Osteoblast (primary cell): ENCODE measurements at places on chromosomes 7 and 10.

DNA sequence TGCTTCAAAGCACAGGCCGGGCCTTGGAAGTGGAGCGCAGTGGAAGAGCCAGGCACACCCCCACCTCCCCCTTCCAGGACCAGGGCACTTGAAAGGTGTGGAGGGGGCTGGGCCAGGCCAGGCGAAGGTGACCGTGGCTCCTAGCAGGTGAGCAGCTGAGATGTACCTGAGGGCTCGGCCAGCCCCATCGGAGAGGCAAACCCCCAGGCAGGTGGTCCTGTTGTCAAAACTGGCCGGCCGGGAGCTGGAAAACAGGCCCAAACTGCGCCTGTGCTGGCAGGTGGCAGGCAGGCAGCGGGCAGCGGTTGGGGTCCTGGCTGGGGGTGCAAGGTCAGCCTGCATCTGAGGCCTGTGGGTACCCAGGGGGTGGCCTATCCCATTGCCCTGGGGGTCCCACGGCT lies 96.4 kb upstream of the DNAAF5 start:
- no peaks in the 10 kb centered on the region for H3K36me3 ChIP-seq
- no peaks in the 10 kb centered on the region for H3K4me1 ChIP-seq
- no peak overlapping the region for H3K27ac ChIP-seq
- DNase-seq: peak; percentile 25
- H3K27me3 ChIP-seq: no peaks in the 10 kb centered on the region
- no peak overlapping the region for H3K4me3 ChIP-seq

DNA sequence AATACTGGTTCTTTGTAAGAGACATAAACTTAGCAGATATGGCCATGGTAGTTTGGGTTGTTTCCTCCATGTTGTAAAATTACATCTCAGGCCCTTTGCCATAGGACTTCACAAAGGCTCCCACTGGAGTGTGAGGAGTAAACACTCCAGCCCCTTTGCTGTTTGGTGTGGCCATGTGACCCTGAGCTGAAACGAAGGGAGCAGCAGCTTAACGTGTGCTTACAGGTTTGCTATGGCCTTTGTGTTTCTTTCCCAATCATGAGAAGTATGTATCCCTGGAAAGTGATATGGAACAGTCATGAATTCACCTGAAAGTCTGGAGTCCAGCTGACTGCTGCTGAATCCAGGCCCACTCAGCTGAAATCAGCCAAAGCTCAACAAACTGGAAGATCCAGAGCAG lies 23.8 kb upstream of the SFTPA1 start:
- no peak overlapping the region for H3K4me3 ChIP-seq
- no peaks in the 10 kb centered on the region for H3K36me3 ChIP-seq
- H3K4me1 ChIP-seq: no peaks in the 10 kb centered on the region
- peaks cover 18% of the 10 kb centered on the region for H3K27me3 ChIP-seq
- H3K27ac ChIP-seq: no peak overlapping the region

DNA sequence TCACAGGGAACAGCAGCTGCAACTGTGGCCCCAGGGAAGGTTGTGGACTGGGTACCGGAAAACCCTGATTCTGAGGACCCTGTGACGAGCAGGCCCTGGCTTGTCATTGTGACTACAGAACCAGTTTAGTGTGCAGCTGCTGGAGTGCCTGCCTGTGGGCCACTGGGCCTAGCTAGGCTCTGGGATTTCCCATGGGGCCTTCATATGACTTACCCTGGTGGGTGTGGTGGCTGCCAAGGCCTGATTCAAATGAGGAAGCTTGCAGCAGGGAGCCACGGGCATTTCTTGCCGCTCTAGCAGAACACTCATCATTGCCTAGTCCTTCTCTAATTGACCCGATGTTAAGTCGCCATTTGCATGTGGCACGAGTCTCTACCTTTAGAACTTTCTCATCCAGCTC lies 14.7 kb upstream of the CAMK2G start:
- H3K27me3 ChIP-seq: no peaks in the 10 kb centered on the region
- no peaks in the 10 kb centered on the region for H3K36me3 ChIP-seq
- H3K4me1 ChIP-seq: peaks cover 48% of the 10 kb centered on the region
- peak overlapping the region; percentile 83 for H3K27ac ChIP-seq
- no peak overlapping the region for H3K4me3 ChIP-seq

- DNase-seq: peak; percentile 100
- H3K4me1 ChIP-seq: peaks cover 52% of the 10 kb centered on the region
- H3K27ac ChIP-seq: no peak overlapping the region
- H3K36me3 ChIP-seq: peaks cover 22% of the 10 kb centered on the region
- H3K27me3 ChIP-seq: no peaks in the 10 kb centered on the region
Observed at GRCh38 chr7:2527505-2528467, 8.2 kb downstream of the LFNG start.

- H3K27ac ChIP-seq: no peak overlapping the region
- DNase-seq: no peak
- H3K4me1 ChIP-seq: peaks cover 6% of the 10 kb centered on the region
- no peak overlapping the region for H3K4me3 ChIP-seq
Observed at GRCh38 chr7:80216996-80217842, 82.6 kb downstream of the GNAI1 start.

- no peaks in the 10 kb centered on the region for H3K4me1 ChIP-seq
- no peak overlapping the region for H3K4me3 ChIP-seq
- DNase-seq: no peak
- H3K27ac ChIP-seq: no peak overlapping the region
- H3K36me3 ChIP-seq: no peaks in the 10 kb centered on the region
Observed at GRCh38 chr10:83930-84530, 34.9 kb upstream of the TUBB8 start.

DNA sequence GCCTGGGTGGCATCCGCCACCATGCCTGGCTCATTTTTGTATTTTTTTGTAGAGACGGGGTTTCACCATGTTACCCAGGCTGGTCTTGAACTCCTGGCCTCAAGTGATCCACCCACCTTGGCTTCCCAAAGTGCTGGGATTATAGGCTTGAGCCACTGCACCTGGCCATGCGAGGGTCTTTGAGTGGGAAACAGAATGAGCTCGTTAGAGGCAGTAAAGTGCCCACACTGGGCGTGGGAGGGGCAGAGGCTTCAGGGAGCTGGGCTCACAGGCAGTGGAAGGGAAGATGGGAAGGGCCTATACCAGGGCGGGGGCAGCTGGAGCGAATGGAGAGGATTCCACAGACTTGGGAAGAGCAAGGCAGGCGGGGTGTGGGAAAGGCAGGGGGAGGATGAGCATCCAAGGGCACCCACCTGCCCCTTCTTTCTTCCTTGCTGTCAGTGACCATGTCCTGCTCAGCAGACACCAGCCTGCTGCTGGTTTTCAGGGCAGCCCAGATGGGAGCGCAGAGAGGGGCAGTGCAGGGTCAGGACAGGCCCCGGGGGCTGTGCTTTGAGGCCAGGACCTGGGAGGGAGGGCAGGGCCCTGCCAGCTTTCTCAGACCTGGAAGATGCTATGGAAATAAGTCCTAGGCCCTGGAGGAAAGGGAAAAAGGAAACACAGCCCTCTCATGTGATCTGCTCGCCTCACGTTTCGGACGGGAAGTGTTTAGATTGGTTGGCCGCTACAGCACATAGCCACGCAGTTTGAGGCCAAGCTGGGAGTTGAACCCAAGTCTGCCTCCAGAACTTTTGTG lies 4.2 kb downstream of the FZD9 start:
- peak; percentile 73 for DNase-seq
- no peak overlapping the region for H3K4me3 ChIP-seq
- peaks cover 15% of the 10 kb centered on the region for H3K27me3 ChIP-seq
- H3K4me1 ChIP-seq: no peaks in the 10 kb centered on the region
